Thoracic aorta (tissue), 2 donors: ENCODE measurements at places on chromosomes 4 and X. TPM values are rescaled to one million over a fixed set of nuclear protein-coding genes. Genes with fewer than 3 reads are reported as not detected.

Gene CRMP1
- total RNA-seq: 1.8 TPM

GRCh38 chrX:116435597-116435996, 809 bp upstream of the SLC6A14 start:
- DNase-seq: no peak
- H3K4me3 ChIP-seq: no peak overlapping the region
- no peaks in the 10 kb centered on the region for H3K4me1 ChIP-seq
- H3K36me3 ChIP-seq: no peaks in the 10 kb centered on the region

Gene CENPVL3
- total RNA-seq: not detected

Gene TASL
- total RNA-seq: 0.42 TPM

DNA sequence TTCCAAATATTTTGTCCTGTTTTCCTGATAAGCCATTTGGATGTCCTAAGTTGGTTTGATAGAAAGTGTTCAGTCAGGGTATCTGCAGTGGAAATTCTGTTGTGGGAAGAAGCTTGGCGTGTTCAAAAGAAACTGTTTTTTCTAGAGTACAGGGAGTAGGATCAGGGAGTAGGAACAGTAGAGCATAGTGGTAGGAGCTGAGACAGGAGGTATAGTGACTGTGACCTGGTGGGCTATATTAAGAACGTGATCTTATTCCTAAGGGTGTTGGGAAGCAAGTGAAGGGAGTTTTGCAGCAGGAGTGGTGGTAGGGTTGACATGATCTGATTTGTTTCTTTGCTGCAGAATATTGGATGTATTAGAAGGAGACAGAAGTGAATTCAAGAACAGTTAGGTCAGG, 348.2 kb downstream of the BMPR1B start:
- H3K4me3 ChIP-seq: no peak overlapping the region
- peaks cover 13% of the 10 kb centered on the region for H3K4me1 ChIP-seq
- no peak for DNase-seq
- no peaks in the 10 kb centered on the region for H3K27me3 ChIP-seq
- H3K36me3 ChIP-seq: no peaks in the 10 kb centered on the region

GRCh38 chr4:23873717-23874535, 15.9 kb downstream of the PPARGC1A start:
- no peaks in the 10 kb centered on the region for H3K27me3 ChIP-seq
- H3K4me1 ChIP-seq: no peaks in the 10 kb centered on the region
- DNase-seq: no peak
- H3K36me3 ChIP-seq: no peaks in the 10 kb centered on the region
- H3K4me3 ChIP-seq: no peak overlapping the region

DNA sequence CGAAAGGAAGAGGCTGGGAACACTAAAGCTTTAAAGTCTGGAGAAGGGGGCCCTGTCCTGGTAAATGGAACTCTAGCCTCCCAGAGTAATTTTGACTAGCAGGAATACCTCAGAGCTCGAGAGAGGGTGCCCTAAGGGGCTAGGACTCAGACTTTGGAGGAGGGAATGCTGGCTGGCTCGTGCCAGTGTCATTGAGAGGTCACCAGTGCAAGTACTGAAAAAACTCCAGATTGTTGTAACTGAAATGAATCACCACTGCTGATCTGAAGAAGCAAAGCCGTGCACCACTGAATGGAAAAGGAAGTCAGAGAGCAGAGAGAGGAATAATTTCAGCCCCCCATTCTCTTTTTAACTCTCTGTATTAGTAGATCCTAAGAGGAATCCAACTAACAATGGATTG, 690.2 kb downstream of the FAT4 start:
- no peak for DNase-seq
- no peak overlapping the region for H3K27ac ChIP-seq
- H3K27me3 ChIP-seq: no peaks in the 10 kb centered on the region
- no peaks in the 10 kb centered on the region for H3K36me3 ChIP-seq
- peaks cover 1% of the 10 kb centered on the region for H3K4me1 ChIP-seq

Gene MAGEH1
- total RNA-seq: 36.3 TPM

Gene ANOS1
- total RNA-seq: 10.4 TPM

Gene PNMA5
- not detected for total RNA-seq

GRCh38 chr4:15314974-15315373, 112.9 kb upstream of the C1QTNF7 start:
- peak overlapping the region; percentile 7 for H3K4me3 ChIP-seq
- H3K27ac ChIP-seq: no peak overlapping the region
- no peaks in the 10 kb centered on the region for H3K27me3 ChIP-seq
- H3K36me3 ChIP-seq: no peaks in the 10 kb centered on the region

DNA sequence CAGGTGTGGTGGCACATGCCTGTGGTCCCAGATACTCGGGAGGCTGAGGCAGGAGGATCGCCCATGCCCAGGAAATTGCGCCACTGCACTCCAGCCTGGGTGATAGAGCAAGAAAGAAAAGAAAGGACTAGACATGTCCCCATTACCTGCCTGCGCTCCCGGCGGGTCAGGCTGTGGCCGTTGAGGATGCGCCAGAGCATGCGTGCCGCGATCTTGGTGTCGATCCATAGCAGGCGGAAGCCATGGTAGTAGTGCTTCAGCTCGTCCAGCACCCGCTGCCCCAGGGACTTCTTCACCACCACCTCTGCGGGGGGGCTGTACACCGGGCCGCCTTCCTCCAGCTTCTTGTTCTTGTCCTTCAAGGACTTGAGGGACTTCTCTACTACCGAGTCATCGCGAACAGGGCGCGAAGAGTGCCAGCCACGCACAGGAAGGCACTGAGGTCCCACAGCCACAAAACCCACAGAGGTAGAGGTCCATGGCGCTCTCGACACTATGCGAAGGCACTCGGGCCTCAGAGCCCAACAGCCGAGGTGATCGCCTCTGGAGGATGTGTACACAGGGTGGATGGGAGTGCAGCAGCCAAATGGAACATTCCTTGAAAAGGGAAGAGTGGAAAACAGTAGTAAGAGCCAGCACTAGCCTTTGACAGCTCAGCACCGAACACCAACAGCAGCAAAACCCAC, 14.6 kb downstream of the LETM1 start:
- H3K4me1 ChIP-seq: no peaks in the 10 kb centered on the region
- DNase-seq: no peak
- H3K4me3 ChIP-seq: no peak overlapping the region

Gene ETDA
- total RNA-seq: not detected

- no peak for DNase-seq
- H3K36me3 ChIP-seq: no peaks in the 10 kb centered on the region
- H3K4me1 ChIP-seq: peaks cover 4% of the 10 kb centered on the region
- no peak overlapping the region for H3K27ac ChIP-seq
These were observed 262.1 kb upstream of the CXXC4 start for GRCh38 chr4:104756837-104757236.

Gene IL13RA2
- 42.2 TPM for total RNA-seq

- no peaks in the 10 kb centered on the region for H3K36me3 ChIP-seq
- no peaks in the 10 kb centered on the region for H3K4me1 ChIP-seq
- H3K27me3 ChIP-seq: no peaks in the 10 kb centered on the region
- no peak overlapping the region for H3K4me3 ChIP-seq
These were observed 1637.3 kb upstream of the PABPC4L start for GRCh38 chr4:135838889-135839288.
